SJSA1 (cell line): ENCODE measurements at places on chromosomes 5 and 9.

GRCh38 chr5:142894749-142895148 lies 124.6 kb downstream of the ARHGAP26 start:
- peak; percentile 34 for DNase-seq

GRCh38 chr5:73674669-73675004 lies 48.6 kb downstream of the ARHGEF28 start:
- no peak for DNase-seq

GRCh38 chr9:22452415-22453010 lies 5.9 kb downstream of the DMRTA1 start:
- DNase-seq = peak; percentile 14

DNA sequence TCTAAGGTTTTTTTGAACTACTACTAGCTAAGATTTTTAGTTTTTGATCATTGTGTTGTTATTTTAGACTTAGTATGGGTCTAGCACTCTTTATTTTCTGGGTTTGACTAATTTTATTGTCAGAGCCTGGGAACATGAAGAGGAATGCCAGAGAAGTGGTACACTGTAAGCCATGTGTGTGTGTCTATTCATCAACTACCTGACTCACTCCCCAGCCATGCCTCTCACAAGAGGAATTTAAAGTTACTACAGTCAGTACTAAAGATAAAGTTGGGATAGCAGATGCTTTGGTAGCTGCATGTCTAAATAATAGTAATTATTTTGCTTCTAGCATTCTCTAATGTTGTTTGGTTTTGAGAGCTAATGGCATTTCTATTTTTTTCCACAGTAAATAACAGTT lies 264.8 kb downstream of the CSNK1G3 start:
- peak; percentile 71 for DNase-seq

DNA sequence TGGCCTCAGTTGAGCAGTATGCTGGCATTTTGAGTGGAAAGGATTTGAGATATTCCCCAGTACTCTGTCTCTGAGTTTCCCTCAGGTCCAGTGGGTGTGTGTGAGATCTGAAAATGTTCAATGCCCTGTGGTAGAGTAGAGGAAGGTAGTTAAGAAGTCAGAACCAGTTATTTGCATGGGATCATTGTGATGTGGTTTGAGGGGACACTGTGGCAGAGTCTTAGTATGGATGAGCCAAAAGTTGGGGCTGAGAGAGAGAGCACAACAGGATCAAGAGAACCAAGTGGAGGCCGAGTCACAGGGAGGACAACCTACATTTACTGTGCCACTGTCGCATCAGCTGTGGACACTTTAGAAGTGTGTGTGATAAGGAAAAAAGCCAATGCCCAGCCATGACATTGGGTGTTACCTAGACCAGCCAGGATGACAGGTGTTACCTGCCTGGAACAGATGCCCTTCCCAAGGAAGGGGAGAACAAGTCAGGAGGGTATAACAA lies 128.9 kb upstream of the IL12B start:
- peak; percentile 32 for DNase-seq

GRCh38 chr5:5183189-5183699 lies 43.1 kb downstream of the ADAMTS16 start:
- DNase-seq = peak; percentile 95

DNA sequence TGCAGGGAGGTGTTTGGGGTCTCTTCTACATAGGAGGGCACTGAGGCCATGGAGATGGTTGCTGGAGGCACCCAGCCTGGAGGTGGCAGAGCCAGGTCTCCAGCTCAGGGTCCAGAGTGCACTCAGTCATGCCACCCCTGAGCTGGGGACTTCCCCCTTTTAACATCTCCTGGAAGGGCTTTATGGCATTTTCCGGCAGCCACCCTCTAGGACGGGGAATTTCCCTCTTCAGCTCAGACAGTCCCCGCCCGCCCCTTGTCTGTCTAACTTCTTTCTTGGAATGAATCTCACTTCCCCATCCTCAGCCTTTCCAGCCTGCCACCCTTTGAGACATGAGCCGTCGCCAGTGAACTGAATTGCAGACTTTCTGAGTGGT lies 49.9 kb downstream of the COL15A1 start:
- peak; percentile 68 for DNase-seq

DNA sequence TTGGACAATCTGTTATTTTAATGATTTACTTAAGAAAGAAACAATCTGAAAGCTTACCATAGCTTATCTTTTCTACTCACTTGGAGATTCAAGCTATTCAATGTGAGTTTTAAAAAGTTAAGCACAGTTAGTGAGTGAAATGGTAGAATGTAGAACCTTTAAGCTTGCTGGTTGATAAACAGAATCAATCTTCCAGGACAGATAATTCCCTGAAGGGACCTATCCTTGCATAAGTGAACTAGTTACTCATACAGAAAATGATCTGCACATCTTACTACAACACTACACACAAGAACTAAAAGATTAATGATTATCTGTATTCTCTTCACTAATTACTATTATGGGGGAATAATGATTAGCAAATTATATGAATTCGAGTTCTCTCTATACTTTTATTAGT lies 165.6 kb downstream of the PALM2AKAP2 start:
- DNase-seq = no peak

GRCh38 chr5:116864157-116864837 lies 289.7 kb upstream of the SEMA6A start:
- DNase-seq = peak; percentile 25

- DNase-seq = no peak
These were observed 134.0 kb upstream of the VCAN start for GRCh38 chr5:83337453-83338035.

- DNase-seq = no peak
These were observed 12.7 kb upstream of the DAB2 start for GRCh38 chr5:39437467-39437866.

DNA sequence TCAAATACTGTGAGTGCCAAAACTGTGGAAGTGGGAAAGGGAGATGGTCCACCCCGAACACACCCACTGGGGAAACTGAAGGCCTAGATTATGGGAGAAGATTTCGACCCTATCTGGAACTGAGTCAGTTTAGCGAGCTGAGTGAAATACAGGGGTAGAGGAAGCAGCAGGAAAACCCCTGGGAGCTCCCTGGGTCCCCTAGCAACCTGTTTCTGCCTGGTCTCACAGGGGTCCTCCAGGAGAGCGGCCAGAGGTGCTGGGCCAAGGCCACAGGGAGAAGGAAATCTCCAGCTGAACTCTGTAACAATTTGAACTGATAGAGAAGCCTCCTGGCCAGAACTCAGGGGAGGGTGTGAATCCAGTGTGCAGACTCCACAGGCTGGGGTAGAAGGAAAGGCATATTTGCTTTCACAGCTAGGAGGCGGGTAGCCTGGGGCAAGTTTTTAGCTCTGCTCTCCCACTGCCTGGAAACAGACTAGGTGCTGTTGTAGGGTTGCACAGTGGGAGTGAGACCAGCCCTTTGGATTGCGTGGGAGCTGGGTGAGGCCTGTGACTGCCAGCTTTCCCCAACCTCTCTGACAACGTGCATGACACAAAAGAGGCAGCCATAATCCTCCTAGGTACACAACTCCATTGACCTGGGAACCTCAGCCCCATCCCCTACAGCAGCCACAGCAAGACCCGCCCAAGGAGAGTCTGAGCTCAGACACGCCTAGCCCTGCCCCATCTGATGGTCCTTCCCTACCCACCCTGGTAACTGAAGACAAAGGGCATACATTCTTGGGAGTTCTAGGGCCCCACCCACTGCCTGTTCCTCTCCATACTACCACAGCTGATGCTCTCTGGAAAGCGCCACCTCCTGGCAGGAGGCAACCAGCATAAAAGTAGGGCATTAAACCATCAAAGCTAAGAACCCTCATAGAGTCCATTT lies 78.8 kb upstream of the GPBP1 start:
- no peak for DNase-seq

GRCh38 chr9:27569406-27569805 lies 3.9 kb downstream of the C9orf72 start:
- DNase-seq = no peak

DNA sequence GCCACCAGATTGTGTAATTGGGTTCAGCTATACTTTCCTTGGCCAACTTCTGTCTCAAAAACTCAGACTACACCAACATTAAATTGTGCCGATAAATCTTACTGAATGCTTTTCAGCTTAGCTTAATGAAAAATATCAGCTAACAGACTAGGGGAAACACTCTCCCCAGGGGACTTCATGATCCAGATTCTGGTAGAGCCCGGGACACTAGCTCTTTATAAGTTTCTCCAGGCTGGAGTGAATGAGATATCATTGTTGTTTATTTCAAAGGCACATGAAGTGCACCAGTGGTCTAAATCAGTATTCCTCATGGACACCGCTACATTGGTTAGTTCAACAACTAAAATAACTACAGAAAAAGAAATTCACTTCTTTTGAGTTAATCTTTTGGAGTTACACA lies 10.5 kb upstream of the LHFPL2 start:
- no peak for DNase-seq

- DNase-seq = no peak
These were observed 24.7 kb upstream of the RXRA start for GRCh38 chr9:134301387-134302129.

- no peak for DNase-seq
These were observed 43.4 kb upstream of the PCSK5 start for GRCh38 chr9:75847085-75847484.

GRCh38 chr5:56367748-56368147 lies 134.6 kb upstream of the ANKRD55 start:
- DNase-seq = no peak

DNA sequence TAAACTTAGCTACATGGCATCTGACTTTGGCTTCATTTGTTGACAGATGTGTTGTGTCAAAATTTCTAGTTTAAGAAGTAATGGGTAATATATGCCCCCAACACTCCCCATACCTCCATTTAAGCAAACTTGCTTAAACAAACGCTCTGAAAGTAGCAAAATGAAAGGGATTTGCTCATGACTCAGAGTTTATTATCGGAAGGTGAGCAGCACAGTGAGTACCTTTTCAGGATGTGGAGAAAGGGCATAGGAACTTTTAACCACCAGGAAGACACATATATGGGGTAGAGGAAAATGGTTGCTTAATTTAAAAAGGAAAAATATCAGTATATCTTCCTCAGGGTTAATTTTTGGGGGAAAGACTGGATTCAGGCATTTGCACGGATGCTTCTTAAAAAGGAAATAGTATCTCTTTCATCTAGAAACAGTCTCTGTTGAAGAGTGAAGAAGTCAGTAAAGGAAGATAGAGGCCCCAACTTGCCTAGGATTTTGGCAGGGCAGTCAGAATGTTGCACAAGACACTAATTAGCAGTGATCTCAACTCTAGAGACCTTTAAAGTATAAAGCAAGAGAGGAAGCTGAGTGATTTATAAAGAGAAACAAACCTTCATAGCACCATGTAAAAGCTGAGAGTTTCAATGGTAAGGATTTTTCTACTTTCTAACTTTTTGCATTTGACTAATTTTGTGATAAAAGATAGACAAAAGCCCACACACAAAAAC lies 155.1 kb downstream of the TRIO start:
- no peak for DNase-seq

DNA sequence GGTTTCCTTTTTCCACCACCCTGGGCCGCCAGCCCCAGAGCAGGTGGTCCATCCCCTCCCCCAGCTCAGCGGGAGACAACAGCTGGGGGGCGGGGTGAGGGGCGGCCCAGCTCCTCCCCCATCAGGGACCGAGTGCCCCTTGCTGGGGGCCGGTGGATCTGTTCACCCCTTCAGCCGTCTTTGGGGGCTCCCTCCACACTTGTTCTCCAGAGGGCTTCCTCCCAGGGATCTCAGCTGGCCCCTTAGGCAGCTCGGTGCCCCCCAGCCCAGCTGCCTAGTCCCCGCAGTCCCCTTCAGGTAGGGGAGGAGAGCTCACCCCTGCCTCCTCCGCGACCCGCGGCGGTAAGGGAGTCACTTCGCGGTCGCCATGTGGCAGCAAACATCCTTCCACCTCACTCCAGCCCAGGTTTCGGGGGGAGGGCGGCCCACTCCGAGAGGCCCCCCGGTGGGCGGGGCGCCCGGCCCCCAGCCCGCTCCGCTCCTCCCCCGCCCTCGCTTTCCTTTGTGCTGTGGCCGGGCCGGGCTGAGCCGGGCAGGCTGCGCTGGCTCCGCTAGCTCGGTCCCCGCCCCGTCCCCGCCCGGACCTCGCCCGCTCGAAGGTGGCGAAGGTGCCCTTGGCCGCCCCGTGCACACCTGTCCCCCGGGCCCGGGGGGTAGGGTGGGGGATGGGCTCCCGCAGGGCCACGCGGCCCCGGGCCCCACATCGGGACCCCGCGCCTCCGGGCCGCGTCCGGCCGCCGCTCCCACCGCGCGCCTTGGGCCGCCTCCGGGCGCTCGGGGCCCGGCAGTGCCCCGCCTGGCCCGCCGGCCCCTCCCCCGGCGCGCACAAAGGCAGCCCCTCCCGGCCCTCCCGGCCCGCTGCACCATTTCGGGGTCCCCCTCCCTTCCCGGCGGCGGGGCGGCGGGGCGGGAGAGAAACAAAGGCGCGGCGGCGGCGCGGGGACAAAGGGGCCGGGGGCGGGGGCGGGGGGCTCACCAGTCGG lies 683 bp downstream of the DBN1 start:
- no peak for DNase-seq

DNA sequence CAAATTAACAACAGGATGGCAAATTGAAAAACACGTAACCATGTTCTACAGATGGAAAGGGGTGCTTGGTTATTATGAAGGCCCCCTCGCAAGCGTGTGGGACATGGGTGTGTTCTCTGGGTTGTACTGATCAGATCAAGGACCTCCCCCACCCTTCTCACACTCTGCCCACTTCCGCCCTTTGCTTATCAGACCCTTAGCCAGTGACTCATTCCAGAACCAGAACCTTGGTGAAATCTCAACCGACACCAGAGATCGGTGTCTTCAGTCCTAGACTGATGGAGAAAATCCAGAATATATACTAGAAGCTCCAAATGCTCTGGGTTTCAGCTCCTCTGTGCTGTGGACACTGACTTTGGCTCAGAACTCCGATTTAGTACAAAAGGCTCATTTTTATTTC lies 64.9 kb downstream of the PTTG1 start:
- DNase-seq = no peak

DNA sequence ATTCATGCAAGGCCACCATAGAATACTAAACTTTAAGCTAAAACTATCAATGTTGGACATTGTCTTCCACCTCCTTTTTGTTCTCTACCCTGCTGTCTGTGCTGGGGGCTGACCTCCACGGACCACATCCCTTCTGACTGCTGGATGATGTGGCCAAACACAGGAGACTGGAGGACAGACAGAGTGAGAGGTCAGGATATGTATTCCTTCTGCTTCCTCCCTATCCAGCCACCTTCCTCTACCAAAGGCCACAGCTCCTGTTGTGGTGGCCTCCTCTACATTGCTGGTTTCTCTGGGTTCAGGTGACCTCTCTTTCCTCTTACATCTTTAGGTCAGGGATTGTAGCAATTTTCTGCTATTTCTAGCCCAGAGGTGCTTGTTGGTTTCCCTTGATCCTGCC lies 148.1 kb downstream of the ACTBL2 start:
- DNase-seq = no peak

DNA sequence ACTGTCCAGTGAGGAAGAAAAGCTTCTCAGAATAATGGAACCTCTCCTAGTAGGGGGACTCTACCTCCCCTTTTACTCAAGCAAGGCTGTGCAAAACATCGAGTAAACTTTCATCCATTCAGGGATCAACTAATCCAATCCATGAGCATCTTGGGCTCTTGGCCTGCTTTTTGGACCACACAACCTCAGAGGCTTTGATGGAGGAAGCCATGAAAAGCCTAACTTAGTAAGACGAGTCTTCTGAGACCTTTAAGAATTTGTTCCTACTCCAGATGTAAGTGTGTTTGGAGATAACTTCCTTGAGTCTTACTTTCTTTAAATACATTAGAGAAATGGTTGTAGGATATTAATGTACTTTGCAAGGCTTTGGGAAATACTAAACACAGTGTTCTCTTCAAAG lies 49.1 kb downstream of the MARCHF3 start:
- DNase-seq = no peak

- DNase-seq = no peak
These were observed 1.7 kb upstream of the ANGPTL2 start for GRCh38 chr9:127124111-127124531.
